HFFc6 (cell line): ENCODE measurements at places on chromosomes 13 and 19. TPM values are rescaled to one million over a fixed set of nuclear protein-coding genes. Genes with fewer than 3 reads are reported as not detected.
A peak's percentile ranks its signal among the peaks of the same experiment; 100 is the strongest.

DNA sequence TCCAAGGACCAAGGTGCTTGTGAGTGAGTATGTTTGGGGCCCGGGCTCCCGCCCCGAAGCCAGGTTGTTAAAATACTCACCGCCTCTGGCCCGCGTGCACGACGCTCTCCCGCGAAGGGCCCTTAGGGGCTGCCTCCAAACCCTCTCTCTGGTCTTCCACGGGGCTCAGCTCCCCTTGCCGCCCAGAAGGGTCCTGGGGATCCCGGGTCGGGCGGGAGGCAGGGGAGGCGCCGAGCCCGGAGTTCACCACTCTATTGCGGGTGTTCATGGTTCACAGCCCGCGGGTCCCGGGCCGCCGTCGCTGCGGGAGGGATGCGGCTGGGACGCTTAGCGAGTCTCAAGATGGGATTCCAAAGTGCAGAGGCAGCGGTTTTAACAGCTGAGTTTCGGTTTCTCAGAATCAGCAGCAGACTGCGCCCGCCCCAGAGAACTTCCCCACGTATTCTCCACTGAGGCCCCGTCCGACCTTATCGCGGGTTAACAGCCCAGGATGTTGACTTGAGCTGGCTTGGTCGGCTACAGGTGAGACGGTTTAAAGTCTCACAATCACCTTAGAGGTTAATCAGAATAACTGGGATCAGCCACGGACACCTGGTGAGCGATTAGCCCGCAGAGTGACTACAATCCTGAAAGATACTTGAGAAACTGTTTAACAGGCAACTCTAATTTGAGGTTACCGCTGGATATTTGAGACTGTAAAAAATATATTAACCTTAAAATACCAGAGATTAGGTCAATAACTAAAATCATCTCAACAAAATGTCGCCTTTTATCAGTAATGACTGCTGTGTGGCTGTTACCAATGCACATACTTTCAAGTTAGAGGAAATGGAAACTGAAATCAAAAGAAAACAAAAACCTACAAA, at the start of gene EPSTI1:
EPSTI1 (minus strand) TSS at position 344 of the 866 bp plus-strand sequence; CDS start at position 268, 76 bp downstream.
- DNase-seq = peak; percentile 26

PALM gene
- 0.15 TPM in 1 of 3 replicates, not detected in the others for total RNA-seq

DNA sequence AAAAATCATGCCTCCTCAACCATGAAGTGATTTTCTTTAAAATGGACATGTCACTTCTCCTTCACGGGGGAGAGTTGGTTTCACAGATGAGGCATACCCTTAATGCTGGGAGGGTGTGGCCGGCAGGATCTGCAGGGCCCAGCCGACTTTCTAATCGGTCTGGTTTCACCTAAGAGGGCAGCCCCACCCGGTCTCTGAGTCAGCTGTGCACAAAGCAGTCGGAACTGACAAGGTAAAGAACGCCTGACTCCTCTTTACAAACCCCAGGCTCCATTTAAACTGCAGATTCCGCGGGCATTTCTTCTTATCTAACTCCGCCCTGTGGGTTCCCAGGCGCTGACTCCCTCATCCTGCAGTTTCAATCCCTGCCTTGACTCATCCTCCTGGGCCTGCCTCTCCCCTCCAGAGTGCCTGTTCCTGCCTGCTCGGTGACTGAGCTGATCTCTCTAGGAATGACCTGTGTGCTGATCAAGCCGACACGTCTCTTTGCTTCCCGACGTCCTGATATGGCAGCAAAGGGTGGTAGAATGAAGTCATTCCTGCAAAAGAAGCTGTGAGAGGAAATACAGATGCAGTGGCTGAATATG, 63.4 kb downstream of the EFNB2 start:
- peak; percentile 85 for DNase-seq

- DNase-seq = no peak
Observed at GRCh38 chr13:105997581-105998550, 537.6 kb downstream of the EFNB2 start.

GRCh38 chr19:4523306-4524110, 5.2 kb upstream of the PLIN4 start:
- no peak for DNase-seq

DNA sequence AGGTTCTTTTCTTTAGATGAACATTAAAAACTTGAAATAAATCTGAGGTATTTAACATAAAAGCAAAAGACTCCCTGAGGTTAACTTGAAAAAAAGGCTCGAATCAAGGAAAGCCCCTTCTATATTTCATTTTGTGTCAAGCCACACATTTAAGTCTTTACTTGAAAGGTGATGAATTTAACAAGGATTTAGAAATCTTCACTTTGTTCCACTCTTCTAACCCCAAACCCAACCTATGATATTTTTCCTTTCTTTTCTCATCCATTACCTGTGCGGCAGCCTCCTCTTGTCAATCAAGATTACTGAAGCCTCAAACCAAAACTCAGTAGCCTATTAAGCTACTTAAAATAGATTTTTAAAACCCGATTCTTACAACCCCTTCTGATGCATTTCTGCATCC, 33.8 kb downstream of the MIPEP start:
- no peak for DNase-seq

SPACA4 gene
- total RNA-seq = not detected in 3 replicates

GRCh38 chr19:54608792-54609191, 15.4 kb downstream of the LILRA1 start:
- DNase-seq = no peak

DNA sequence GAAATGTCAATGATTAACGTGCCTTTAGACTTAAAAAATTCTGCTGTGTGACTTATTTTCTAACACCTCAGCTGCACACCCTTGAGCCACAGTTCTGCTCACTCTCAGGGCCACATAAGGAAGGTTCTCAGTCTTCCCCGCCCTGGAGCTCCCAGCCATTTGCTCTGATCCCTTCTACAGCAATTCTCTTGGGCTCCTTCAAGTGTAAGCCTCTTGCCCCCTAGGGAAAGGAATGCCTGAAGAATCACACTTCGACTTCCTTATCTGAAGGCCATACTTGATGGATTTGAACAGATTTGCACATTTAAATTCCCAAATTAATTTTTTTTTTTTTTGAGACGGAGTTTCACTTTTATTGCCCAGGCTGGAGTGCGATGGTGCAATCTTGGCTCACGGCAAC, 44.2 kb downstream of the RASA3 start:
- DNase-seq = no peak

PLVAP gene
- not detected in 2 replicates for total RNA-seq

- no peak for DNase-seq
Observed at GRCh38 chr13:38518328-38518727, 168.5 kb upstream of the FREM2 start.

ZNF787 gene
- 28.4 to 31.7 TPM (median 28.9 TPM) in 3 replicates for total RNA-seq

DNA sequence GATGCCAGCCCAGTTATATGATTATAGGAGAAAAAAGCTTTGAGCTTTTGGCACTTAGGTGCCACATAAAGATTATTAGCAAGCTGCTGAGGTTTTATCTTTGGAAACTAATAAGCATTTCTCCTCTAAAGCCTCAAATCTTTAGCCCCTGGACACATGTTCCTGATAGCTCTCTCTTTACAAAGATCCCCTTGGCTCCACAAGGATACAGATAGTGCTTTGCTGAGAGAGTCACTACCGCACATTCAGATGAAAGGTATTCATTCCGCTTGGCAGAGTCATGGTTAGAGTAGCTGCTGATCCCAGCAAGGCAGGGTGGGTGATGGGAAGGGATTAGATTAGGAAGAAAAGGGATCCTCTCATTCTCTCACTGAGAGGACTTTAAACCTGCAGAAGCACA, 28.2 kb upstream of the PSG7 start:
- DNase-seq = peak; percentile 90

DNA sequence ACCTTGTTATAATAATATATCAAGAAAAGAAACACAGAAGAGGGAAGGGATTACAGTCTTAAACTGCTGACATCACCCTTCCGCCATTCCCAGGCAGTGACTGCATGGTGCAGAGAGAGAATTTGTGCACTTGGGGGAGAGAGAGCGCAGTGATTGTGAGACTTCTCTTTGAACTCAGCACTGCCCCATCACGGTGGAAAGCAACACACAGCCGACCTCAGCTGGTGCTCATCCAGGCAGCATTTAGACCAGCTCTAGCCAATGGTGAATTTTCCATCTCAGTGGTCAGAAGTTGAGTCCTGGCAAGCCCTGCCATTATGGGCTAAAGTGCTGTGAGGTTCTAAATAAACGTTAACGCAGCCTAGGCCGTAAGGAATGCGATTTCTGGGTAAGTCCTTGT, 1681.5 kb downstream of the EFNB2 start:
- DNase-seq = no peak

DNA sequence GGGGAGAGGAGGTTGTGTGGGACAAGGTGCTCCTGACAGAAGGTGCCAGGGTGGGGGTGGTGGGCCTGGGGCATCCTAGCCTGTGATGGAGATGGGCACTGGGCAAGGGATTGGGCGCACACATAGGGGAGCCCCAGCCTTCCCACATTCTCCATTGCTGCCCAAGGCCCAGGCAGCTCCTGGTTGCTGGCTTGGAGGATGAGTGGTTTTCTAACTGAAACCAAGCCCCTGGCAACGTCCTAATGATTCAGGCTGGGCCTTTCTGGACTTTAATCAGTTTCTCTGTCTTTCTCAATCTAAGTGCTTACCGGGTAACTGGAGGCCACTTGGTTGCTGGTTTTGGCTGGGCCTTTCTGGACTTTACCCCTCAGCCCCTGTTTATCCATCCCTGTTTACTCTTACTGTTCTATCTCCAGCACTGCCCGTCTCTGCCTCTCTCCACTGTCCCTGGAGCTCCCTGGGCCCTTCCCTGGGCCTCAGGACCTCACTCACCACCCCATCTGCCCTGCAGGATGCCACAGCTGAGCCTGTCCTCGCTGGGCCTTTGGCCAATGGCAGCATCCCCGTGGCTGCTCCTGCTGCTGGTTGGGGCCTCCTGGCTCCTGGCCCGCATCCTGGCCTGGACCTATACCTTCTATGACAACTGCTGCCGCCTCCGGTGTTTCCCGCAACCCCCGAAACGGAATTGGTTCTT, 354 bp downstream of the CYP4F3 start:
- DNase-seq = no peak

- DNase-seq = peak; percentile 63
Observed at GRCh38 chr19:56333506-56333905, 18.9 kb upstream of the ZSCAN5A start.

ZNF101 gene
- total RNA-seq = 6.8 to 8.5 TPM (median 6.8 TPM) in 3 replicates

DNA sequence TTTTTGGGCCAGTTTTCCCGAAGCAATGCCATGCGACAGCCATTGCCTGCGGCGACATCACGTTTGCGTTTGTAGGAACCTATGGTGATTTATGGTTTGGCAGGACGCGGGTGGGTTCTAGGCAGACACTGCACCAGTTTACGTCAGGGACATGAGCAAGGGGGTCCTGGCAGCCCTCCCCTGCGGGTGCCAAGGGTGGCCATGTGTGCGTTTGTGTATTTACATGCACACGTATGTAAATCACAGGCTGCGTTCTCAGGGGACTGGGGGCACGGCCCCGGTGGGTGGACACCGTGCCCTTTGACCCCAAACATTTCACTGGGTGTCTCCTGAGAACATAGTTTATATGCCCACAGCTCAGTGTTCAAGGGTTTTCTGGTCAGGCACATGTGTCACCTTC, 9.4 kb upstream of the TMPRSS9 start:
- DNase-seq = no peak

DNA sequence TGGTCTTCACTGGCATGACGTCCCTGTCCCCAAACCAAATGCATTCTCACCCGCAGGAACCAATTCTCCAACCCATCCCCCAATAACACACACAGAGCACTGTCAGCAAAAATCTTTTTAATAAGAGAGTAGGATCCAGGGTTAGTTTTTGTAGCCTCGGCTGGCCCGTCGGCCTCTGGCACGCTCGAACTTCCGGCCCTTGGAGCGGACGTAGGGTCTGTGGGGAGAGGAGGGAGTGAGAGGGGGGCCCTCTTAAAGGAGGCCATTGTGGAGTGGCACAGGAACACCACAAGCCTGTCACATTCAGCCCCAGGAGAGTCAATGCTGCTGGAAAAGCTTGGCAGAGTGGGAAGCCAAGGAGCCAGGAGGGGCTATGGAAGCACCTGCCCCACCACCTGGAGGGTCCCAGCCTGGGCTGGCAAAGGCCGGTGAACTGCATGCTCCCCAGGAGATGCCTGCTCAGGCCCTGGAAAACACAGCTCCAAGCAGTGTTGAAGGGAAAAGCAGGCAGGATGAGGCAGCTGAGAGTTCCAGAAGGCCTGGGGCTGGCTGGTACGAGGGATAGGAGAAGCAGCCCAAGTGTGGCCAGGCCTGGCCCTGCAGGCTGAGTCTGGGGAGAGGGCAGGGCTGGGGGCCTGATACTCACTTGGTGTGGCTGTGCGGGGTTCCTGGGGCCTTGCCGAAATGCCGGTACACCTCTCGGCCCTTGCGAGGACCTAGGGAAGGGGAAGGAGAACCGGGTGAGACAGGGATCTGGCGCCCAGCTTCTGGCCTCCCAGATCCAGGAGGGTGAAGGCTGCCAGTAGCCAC, 560 bp upstream of the FAM83E start:
- DNase-seq = no peak

DNA sequence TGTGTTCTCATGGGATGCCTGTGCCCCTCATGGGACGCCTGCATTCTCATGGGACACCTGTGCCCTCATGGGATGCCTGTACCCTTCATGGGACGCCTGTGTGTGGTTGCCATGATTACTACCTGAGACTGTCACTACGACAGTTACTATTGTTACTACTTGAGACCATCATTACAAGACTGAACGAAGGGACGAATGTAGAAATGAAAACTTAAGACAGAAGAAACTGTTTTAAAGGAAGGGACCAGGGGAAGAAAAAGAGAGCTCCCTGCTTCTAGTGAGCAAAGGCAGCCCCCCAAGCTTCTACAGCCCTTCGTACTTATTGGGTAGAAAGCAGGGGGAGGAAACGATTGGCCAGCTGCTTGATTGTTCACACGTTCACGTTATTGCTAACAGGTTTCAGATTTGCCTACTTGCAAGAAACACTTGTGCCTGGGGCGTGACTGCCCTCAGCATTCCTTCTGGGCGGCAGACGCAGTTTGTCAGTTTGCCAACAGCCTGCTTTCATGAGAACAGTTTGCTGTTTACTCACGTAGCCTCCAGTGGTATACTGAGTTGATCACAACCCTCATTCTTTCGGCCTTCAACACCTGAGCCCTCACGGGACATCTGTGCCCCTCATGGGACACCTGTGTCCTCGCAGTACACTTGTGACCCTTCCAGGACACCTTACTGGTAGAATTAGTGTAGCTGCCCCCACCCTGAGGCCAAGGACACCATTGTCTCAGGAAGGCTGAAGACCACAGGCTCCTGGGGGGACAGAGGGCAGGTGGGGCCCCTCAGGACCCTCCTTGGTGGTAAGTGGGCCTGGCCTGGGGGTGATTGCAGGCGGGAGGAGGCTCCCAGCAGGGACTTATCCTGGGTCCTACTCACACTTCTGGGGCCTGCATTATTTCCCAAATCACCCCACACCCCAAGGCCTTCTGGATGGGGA, 2.5 kb upstream of the S1PR4 start:
- peak; percentile 71 for DNase-seq

DNA sequence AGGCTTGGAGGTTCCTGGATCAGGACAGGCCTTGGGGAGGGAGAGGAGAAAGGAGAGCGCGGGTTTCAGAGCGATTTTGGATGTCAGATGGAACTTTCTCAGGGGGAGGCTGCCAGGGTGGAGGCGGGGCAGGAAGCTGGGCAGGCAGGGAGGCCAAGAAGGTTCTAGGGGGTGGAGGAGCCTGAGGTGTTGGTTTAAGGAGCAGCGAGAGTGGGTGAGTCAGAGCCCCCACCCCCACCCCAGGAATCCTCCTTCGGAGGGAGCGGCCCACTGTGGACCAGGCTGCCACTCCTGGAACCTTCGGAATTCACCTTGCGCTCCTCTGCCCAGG, 15.9 kb upstream of the NOP53 start:
- peak; percentile 88 for DNase-seq
